ENCODE measurements at places on chromosomes 7 and 10.

GRCh38 chr10:80871083-80871482, 333.4 kb downstream of the SH2D4B start:
- no peak for DNase-seq

DNA sequence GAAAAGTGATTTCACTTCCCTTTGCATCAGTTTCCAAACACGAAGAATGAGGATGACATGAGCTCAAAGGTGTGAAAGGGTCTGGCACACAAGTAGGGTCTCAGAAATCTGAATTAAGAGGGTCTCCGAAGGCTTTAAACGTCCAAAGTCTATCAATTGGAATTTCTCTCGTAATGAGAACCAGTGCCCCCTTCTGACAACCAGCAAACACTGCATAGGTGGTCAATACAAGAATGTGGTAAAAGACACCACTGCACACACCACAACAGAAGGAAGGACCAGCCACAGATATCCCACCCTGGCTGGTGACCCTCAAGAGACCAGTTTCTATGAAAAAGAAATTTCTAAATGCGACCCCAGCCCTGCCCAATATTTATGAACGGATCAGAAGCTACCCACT, 78.1 kb downstream of the CALN1 start:
- no peak for DNase-seq

GRCh38 chr7:46213154-46213537, 292.1 kb upstream of the IGFBP3 start:
- DNase-seq = no peak

GRCh38 chr7:30796105-30796869, 25.1 kb downstream of the MINDY4 start:
- no peak for DNase-seq

DNA sequence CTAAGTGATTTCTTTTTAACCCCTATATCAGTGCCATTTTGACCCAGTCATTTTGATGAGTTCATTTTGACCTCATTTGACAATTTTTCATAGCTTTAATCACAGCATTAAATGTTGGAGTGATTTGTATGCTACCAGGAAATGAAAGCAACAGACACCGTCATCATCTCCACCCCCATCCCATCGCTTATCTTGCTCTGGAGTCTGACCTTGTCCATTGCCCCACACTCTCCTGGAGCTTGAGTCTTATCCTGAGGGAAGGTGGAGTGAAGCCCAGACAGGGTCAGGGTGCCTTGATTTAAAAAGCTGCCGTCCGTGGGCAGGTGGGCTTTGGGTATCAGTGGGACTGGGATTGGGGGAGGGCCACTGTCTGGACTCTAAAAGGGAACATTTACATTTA, 94.7 kb upstream of the JCAD start:
- no peak for DNase-seq

- DNase-seq = no peak
These were observed 10.2 kb downstream of the EPHB4 start for GRCh38 chr7:100817097-100817496.

DNA sequence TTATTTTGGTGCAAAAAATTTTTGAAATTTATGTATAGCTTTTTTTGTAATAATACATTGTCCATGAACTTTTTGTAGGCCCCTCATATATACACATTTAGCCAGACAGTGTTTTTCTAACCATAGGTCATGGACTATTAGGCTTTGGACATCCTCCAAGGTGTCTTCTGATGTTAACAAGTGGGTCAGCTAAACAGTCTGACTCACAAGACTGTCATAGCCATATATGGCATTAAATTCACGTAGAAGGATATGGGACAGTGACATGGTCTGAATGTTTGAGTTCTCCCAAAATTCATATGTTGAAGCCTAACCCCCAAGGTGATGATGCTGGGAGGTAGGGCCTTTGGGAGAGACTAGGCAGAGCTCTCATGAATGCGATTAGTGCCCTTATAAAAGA, 14.0 kb upstream of the NUB1 start:
- DNase-seq = no peak

DNA sequence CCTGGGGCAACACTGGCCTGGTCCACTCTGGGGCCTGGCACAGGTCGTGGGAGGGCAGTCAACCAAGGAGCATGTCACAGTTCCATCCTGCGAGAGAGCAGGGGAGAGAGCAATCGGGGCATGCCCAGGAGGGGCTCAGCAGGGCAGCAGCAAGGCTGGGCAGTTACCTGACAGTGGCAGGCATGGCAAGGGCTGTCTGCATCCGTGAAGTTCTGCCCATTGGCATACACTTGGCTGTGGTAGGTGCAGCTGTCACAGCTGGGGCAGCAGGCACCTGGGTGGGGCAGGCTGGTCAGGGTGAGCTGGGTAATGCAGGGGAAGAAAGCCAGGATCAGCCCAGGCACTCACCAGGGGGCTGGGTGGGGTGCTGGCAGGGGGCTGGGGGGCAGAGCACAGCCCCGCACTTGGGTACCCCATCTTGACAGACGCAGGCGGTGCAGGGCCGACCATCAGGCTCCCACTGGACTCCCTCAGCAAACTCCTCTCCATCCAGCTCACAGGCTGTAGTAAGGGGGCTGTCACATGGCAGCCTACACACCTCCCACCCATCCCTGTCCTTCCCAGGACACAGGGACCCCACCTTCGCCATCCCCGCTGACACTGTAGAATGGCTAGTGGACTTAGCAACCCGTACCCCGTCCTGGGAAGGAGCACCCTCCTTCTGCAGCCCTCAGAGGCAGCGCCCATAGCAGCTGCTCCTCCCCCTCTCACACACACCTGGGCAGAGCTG, 17.8 kb downstream of the KCP start:
- DNase-seq = no peak

GRCh38 chr7:98394377-98394836, 6.5 kb downstream of the BAIAP2L1 start:
- DNase-seq = no peak

DNA sequence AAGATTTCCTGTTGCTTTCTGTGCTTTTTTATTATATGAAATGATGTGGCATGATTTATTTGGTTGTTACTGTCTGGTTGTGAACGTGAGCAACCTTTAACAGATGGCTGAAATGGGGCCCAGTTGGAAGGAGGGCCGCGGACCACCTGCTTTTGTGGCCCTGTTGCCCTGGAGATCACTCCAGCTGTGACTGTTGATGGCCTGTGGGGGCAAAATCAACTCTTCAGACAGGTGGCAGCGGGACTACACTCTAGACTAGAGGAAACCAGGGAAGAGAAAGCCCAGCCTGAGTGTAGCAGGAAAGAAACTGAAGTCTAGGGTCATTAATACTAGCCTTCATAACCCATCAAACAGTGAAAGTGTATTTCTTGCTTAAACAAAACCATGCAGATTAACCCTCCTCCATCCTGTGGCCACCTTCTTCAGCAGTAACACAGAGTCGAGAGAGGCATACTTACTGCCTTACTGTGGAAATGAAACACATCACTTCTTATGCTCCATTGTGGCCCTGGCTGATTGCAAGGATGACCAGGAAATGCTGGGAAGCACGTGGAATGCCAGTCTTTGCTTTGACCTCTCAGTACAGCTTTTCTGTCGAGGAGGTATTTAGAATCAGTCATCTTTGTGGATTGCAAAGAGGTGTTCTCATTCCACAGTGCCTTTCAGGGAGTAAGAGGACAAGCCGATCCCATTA, 80.5 kb downstream of the CCNY start:
- DNase-seq = no peak

DNA sequence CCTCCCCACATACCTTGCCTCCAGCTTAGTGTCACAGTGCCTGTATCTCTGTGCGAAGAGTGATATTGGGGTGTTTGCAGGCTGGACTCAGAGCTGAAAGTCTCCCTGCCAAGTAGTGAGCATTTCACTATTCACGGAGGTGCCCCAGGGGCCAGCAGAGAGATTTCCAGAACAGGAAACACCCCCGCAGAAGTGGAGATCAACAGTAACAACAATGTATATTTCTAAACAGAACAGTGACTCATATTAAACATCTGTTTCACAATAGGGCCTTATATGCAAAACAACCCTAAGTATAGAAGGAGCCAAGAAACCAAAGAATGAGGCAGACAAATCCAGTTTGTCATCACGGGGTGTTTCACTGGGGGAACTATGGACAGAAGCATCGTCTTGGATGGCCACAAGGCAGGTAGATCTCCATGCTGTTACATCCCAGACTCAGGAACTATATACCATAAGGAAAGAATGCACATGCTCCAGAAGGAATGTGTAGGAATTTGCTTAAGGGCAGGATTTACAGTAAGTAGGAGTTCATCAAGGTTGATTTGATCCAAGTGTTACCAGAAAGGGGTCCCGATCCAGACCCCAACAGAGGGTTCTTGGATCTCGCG, 29.3 kb upstream of the CCL24 start:
- no peak for DNase-seq

GRCh38 chr7:73304071-73304470, 4.6 kb downstream of the NSUN5 start:
- no peak for DNase-seq

- no peak for DNase-seq
These were observed 57.2 kb downstream of the NKX6-2 start for GRCh38 chr10:132728741-132729140.

GRCh38 chr10:4708123-4708759, 117.8 kb upstream of the AKR1E2 start:
- DNase-seq = no peak

DNA sequence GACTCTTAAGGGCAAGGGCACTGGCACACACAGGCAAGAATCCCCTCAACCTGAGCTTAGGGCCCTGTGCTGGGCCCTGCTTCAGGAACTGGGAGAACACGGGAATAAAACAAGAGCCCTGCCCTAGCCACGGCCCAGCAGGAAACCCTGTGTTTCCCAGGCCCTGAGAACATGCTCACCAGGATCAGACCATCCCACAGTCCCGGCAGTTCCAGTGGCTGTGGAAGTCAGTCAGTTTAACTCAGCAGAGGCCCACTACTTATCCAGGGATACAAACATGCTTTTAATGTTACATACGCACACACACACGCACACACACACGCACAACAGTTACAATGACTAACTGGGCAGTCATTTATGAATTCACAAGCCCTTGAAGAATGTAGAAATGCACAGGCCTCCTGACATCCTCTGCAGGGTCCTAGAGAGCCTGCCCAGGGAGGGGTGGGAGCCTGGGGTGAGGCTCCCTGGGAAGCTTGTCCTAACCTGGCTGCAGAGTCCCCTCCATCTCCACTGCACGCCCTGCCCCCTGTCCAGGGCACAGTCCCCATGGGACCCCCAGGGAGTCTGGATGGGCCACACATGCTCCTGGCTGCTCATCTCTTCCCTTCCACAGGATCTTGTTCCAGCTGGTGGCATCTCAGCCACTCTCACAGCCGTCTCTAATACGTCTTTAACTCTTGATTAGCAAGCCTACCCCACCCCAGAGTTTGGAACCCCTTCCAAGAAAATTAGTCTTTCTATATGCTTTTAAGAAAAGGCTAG, 97.6 kb downstream of the TCERG1L start:
- no peak for DNase-seq

- no peak for DNase-seq
These were observed 44.9 kb downstream of the CAV1 start for GRCh38 chr7:116569737-116570136.

- DNase-seq = no peak
These were observed 136.2 kb upstream of the CTBP2 start for GRCh38 chr10:125296598-125296997.

GRCh38 chr10:5450605-5451384, 38.4 kb downstream of the NET1 start:
- DNase-seq = no peak

GRCh38 chr7:85516675-85517074, 329.8 kb upstream of the SEMA3D start:
- no peak for DNase-seq

GRCh38 chr10:103849880-103850571, 5.3 kb downstream of the SH3PXD2A start:
- DNase-seq = no peak

DNA sequence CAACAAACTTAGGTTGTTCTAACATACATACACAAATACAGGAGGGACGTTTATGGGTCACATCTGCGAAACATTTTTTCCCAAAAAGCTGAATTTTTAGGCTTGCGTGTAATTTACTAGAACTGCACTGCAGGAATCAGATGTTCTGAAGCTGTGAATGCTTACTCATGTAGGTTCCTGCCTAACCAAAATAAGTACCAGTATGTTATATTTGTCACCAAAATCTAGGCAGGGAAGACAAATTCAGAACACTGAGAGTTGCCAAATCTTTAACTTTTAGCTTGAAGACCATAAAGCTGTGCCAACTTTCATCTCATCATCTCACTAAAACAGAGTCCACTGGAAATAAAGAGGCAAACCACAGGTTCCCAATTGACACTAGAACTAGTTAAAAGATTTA, 5.7 kb downstream of the UBE2H start:
- DNase-seq = no peak

DNA sequence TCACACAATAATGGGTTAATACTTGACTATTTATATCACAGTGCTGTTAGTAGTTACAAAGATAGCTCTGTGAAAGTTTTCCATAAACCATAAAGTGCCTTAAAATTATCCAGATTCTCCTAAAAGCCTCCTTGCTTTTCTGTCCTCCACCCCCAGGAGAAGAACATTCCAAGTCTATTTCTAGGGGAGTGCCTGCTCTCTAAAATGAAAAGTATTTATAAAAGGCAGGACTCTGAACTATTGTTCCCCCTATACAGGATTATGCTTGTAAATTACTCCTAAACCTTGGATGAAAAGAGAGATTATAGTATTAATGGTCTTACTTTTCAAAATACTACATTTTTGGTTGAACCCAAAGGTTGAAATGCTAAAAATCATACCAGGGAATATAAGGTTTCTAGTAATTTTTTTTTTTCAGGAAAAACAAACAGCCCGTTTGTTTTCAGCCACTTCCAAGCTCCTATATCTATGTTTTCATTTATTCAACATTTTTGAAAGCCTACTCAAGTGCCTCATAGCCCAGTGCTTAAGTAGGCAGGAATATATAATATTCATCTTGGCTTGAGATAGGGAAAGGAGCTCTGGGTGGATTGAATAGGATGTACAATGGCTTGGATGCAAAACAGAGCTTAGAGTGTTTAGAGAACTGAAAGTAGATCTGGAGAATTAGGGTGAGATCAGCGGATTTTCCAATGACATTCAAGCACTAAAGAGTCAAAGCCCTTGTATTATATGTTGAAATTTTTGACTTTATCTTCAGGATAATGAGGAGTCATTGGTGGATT, 320.7 kb downstream of the GPR37 start:
- DNase-seq = no peak

DNA sequence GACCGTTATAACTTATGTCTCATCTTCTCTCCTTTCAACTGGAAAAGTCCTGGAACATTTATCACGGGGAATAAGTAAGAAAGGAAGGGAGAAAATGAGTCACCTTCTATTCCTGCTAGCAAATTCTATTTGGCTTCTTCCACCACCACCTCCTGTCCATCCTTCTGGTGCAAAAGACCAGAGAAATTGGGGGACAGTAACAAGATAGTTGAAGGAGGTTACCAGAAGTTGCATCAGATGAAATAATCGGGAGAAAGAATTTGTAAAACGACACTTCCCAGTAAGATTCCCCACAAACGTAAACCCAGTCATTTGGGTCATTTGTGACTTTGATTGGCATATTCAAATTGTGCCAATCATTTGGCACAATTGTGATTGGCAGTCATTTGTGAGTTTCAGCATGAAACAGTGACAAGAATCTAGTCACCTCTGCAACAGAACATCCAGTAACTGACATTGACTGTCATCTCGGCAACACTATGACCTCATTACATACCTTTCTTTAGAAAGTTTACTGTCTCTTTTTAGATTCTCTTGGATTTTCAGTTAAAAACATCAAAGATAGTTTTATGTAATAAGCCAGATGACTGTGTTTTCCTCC, 51.3 kb upstream of the PIK3CG start:
- no peak for DNase-seq

- no peak for DNase-seq
These were observed 49.1 kb downstream of the ARID5B start for GRCh38 chr10:61950449-61951143.
